ENCODE measurements at places on chromosomes 11 and 22.

DNA sequence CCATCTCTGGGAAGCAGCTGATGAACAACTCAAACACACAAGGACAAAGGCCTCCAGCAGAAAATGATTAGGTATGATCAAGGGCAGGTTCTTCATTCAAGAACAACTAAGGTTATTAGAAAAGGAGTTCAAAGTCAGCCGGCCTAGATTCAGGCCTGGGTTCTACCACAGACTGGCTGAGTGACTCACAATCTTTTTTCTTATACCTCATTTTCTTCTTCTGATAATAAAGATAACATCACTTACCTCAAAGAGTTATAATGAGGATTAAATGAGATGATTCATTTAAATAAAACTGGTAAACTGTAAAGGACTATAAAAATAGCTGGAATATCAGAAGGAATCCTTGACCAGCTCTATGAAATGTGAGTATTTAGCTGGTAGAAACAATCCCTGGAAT lies 49.3 kb upstream of the PPP2R1B start:
- no peak for DNase-seq

DNA sequence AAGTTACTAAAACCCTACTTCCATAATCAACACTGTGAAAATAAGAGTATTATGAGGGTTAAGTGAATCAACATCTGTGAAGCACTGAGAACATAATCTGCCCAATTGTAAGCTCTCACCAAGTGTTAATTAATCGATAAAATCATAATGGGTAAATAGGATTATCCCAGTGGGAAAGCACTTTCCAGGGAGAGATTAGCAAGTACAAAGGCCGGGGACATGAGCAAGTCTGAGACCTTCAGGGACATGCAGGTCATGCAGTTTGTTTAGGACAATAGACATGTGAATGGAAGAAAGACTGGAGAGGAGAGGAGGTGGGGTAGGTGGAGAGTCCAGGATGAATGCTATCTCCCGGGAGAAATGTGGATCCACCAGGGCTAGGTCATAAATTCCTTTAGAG lies 57.8 kb upstream of the FIBIN start:
- DNase-seq, result no peak

GRCh38 chr11:86182976-86183584 lies 61.5 kb upstream of the EED start:
- DNase-seq, result peak; percentile 75

DNA sequence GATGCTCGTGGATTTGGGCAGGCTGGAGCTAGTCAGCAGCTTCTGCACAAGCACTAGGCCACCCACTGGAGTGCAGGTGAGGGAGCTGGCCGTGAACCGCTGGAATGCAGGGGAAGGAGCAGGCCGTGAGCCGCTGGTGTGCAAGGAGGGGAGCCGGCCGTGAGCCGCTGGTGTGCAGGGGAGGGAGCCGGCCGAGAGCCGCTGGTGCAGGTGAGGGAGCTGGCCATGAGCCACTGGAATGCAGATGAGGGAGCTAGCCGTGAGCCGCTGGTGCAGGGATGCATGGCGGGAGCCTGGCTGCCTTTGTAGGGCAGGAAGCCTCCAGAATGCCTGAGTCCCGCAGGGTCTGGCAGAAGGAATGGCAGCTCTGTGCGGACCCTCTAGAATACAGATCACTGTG lies 4220.0 kb upstream of the OR11H1 start:
- no peak for DNase-seq

- DNase-seq, result no peak
Measured at GRCh38 chr11:93145390-93145915, 52.3 kb downstream of the SLC36A4 start.

DNA sequence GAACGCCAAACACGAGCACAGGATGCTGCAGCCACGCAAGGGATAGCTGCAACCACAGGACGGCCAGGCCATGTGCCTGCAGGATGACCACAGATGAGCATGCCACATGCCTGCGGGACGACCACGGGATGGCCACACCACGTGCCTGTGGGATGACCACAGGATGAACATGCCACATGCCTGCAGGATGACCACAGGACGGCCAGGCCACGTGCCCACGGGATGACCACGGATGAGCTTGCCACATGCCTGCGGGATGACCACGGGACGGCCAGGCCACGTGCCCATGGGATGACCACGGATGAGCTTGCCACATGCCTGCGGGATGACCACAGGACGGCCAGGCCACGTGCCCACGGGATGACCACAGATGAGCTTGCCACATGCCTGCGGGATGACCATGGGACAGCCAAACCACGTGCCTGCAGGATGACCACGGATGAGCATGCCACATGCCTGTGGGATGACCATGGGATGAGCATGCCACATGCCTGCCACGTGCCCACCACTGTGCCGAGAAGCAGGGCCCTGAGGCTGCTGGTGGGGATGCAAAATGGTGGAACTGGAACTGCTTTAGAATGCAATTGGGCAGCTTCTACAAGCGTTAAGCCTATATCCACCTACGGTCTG lies 12.8 kb upstream of the MOB2 start:
- DNase-seq, result no peak

GRCh38 chr11:85052636-85053035 lies 574.5 kb downstream of the DLG2 start:
- no peak for DNase-seq

- no peak for DNase-seq
Measured at GRCh38 chr11:117316197-117316961, at the start of gene BACE1. Gene BACE1 (minus strand): TSS chr11:117316256. CDS start chr11:117315795, 461 bp downstream.

DNA sequence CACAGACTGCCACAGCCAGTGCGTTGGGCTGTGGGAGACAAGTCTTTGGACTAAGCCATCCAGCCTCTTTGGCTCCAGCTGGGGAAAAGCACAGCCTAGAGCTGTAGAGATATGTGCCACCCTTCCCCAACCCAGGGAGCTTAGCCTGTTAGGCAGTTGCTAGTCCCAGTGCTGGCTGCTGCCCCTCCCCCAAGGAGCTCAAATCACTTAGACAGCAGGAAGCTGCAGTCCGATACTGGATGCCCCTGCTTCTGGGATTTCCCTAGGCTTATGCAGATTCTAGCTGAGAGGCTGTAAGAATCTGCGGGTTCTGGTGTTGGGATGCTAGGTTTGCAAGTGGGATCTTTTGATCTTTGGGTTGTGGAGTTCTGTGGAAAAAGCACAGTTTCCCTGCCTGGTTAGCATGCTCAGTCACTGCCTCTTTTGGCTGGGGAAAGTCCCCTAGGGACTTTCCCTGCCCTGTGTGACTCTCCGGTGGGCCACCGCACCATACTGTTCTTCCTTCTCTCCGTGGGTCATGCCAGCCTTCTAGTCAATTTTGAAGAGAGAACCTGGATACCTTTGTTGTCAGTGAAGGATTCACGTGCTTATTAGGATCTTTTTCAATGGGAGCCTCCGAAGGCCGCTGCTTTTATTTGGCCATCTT lies 792.0 kb downstream of the KCNA4 start:
- DNase-seq, result no peak

GRCh38 chr11:22670830-22671229 lies 4.4 kb downstream of the GAS2 start:
- DNase-seq, result no peak

DNA sequence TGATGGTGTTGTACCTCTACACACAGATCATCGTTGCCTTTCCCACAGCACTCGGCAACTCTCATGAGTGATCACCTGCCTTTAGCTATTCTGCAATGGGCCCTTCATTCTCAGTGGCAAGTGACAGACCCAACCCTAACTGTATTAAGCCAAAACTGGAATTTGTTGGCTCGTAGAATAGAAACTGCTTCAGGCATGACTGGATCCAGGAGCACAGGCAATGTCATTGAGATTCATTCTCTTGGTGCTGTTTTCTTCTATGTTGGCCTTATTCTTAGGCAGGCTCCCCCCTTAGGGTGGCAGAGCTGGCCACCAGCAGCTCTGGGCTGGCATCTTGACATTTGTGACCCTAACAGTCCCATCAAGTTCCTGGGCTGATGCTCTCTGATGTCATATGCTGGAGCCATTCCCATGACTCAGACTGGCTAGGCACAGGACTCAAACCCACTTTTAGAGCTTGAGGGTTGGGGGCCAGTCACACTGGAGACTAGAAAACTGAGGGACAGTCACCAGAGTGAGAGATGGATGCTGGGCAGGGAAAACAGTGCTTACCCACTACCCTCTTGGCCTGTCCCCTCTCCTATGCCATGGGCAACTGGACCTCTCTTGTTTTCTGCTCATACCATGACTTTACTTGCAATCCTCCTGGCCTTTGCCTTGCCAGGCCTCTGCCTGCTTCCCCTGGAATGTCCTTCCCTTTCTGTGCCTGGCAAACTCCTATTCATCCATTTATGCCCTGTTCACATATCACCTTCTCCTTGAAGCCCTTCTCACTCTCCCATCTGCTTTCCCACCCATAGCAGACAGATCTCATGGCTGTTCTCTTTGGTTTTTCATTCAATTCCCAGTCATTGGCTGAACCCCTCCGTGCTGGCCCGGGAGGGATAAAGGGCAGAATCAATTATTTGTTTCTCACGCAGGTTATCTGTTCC lies 7.1 kb upstream of the CDC42EP2 start:
- no peak for DNase-seq

DNA sequence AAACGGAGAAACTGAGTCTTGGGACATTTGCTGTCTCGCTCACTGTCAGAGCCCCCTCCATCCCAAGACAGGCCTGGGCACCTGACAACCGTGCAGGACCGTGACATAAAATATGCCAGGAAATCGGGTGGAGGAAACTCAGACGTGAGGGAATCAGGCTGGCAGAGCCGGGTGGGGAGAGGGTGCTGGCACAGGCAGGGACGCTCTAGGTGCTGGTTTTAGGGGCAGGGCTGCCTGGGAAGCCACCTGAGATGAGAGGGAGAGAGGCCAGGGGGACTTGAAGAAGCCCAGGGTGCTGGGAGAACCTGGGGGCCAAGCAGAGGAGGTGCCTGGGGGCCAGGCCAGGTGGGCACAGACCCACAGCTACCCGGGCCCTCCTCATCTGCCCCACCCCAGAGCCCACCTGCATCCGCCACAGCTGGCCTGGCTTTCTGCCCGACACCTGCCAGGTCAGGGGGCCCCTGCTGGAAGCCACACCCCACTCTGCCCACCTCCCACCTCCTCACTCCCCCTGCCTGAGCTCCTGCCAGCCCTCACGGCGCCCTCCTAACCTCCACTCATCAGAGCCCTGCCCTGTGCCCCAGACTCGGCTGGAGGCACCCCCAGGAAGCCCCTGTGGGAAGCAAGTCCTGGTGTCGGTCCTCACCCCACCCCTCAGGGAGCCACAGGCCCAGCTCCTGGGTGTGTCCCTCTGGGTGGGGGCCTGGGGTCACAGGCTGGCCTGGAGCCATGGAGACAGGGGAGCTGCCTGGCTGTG lies 27.3 kb upstream of the MUC5AC start:
- DNase-seq, result no peak

DNA sequence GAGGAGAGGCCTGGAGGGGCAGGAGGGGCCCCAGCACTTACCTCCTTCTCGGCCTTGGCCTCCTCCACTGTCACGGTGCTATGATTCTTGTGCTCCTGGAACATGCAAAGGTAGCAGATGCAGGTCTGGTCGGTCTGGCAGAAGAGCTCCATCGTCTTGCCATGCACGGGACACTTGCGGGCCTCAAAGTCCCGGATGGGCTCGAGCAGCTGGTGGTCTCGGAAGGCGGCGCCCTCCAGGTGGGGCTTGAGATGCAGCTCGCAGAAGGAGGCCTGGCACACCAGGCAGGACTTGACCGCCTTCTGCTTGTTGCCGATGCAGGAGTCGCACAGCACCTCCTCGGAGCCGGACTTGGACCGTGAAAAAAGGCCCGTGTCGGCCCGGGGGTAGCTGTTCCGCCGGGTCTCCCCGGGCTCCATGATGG lies 714 bp downstream of the TRIM29 start:
- DNase-seq, result no peak

GRCh38 chr11:122836916-122837315 lies 1.4 kb upstream of the CRTAM start:
- DNase-seq, result no peak

DNA sequence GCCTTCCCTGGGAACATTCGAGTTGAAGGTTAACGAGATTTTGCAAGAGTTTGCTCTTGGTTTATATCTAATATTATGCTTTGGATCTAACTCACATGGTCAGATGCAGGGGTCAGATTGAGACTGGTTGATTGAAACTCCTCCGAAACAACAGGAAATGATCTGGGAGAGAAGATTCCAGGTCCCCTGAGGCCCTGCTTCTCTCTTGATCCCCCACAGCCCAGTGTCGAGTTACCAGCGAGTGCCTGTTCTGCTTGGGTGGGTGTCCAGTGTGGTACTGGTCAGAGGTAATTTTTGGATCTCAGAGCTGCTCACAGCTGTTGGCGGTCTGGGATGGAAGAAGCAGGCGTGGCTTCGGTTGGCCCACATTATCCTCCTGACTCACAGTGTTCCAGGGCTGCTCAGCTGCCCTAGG lies 9.2 kb downstream of the FBLN1 start:
- no peak for DNase-seq

DNA sequence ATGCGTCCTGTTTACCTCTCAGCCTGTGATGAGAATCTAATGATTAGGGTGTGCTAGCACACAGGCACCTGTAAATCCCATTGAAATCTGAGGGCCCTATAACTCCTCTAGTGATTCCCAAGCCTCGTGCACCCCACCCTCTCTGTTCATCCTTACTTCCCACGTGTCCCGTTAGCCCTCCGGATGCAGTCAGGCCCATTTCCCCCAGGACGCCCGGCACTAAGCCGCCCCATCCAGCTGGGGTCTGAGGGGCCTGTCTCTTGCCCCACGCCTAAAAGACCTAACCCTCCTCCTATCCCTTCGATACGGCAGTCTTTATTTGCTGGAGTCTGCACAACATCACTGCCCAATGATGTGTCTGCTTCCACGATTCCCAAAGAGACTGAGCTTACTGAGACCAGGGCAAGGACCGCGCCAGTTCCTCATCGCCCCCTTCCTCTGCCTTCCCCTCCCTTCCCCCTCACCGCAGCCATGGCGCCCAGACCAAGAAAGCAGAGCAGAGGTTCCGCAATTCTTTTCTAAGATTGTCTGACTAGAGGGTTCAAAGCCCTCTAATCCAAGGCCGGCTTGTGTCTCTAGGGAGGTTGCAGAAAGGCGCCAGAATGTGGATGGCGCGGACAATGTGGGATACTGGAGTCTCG lies 1.1 kb upstream of the FADS2 start:
- no peak for DNase-seq

DNA sequence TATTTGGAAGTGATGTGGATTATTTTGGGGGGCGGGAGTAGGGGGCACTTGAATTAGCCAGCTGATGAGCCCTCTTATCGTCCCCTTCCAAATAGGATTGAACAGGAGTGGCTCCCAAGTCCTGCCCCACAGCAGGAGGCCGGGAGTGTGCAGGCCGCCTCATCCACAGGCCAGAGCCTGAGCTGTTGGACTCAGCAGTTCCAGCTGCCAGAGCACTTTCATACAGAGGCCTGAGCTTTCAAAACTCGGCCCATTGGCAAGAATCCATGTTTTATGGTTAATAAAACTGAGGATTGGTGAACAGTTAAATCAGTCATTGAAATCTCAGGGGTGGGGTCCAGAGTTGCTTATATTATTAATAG lies 9.6 kb downstream of the FAM118A start:
- no peak for DNase-seq

- no peak for DNase-seq
Measured at GRCh38 chr11:96075532-96075959, 151.6 kb upstream of the MTMR2 start.

GRCh38 chr11:123173040-123173855 lies 21.8 kb downstream of the CLMP start:
- DNase-seq, result no peak
